ENCODE measurements at places on chromosomes 7 and 10. TPM values are rescaled to one million over a fixed set of nuclear protein-coding genes. Genes with fewer than 3 reads are reported as not detected.

PTER gene
- 0.45 TPM for total RNA-seq

RBAK gene
- total RNA-seq: 17.4 TPM

ADAMTS14 gene
- total RNA-seq: 1.2 TPM

HPSE2 gene
- total RNA-seq: not detected

C7orf57 gene
- total RNA-seq: 2.4 TPM

H2BK1 gene
- total RNA-seq: not detected

ZNF138 gene
- total RNA-seq: 63.4 TPM

RSPH10B2 gene
- total RNA-seq: 0.64 TPM

PLA2G12B gene
- not detected for total RNA-seq

ETV1 gene
- 44.5 TPM for total RNA-seq

CALCR gene
- total RNA-seq: 0.45 TPM

ZCCHC24 gene
- total RNA-seq: 18.9 TPM

ARPC1A gene
- 48.2 TPM for total RNA-seq

- DNase-seq: no peak
These were observed 266.5 kb upstream of the HGF start for GRCh38 chr7:82036146-82036886.

- no peak for DNase-seq
These were observed 193.8 kb upstream of the ADO start for GRCh38 chr10:62610649-62611229.

GRCh38 chr7:13067036-13067435 is 379.6 kb downstream of the ARL4A start:
- no peak for DNase-seq

- no peak for DNase-seq
These were observed 316.8 kb upstream of the CHRM2 start for GRCh38 chr7:136551618-136552017.

- no peak for DNase-seq
These were observed 67.3 kb downstream of the GLCCI1 start for GRCh38 chr7:8035647-8036518.

DNA sequence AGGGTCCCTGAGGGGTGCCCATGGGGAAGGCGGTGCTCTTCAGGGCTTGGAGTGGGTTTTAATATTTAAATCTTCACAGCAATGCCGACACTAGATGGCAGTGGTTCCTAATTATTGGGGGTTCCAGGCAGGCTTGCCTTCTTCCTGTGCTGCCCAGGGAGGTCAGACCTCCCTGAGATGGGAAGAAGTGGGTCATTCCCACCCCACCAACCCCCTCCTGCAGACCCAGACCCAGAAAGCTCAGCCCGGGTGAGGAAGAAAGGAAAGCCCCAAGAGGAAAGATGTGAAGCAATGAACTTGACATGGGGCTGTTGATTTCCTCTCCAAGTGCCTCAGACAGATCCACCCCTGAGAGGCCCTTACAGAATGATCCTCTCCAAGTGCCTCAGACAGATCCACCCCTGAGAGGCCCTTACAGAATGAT is 85.1 kb upstream of the LANCL2 start:
- DNase-seq: peak; percentile 81

DNA sequence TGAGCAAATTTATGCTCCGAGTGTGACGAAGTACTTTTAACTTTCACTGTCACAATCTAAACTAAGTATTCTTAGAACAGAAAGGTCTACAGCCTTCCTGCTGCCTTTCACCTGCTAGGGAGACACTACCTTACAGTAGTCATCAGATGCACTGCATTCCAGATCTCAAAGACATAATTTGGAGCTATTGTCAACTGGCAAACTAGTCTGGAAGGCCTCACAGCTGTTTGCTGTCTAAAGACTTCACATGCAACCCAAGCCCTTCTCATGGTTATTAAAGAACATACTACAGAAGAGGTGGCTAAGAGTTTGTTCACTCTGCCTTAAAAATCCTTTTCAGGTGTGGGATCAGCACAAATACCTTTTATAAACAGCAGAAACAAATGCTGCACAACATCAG is 91.8 kb upstream of the KCNIP2 start:
- DNase-seq: no peak

GRCh38 chr7:34296663-34297062 is 361.4 kb upstream of the NPSR1 start:
- no peak for DNase-seq

- no peak for DNase-seq
These were observed 1.9 kb upstream of the ACBD5 start for GRCh38 chr10:27242473-27242950.

- no peak for DNase-seq
These were observed 7.9 kb downstream of the STAM start for GRCh38 chr10:17651896-17652295.

DNA sequence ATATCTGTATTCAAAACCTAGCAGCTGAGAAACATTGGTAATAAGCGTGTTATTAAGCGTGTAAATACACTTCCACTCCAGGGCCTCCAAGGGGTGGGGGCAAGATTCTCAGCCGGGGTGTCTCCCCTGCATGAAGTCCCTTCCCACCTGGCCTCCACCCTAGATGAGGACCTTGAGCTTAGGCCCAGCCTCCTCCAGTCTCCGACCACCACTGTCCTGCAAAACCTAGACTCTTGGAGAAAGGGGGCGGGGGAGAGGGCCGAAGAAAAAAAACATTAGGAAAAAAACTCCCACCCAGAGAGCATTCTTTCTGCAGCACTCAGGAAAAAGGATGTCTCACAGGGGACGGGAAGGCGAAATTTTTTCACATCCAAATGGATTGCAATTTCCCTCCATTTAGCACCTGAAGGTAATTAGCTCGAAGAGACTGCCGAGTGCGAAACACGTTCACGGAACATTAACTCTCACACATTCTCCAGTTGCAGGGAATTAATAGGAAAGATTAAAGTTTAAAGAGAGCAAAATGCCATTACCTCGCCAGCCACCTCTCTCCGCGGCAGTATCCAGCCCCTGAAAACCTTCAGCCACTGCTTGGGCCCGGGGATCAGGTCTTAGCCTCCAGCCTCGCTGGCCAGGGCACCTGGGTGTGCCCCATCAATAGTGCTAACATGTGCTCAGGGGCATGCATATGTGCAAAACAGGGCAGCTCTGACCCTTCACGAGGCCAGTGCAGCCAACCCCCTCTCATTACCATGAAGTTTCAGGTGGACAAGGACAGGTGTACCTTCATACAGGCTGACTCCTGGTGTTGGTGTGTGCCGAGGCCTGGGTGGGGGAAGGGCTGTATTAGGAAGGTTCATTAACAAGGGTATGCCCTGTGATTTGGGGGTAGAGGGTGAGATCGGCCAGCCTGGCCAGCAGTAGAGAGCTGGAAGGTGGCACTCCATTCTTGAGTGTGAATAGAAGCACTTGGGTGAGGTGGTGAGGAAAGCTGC is 77.2 kb downstream of the HIF1AN start:
- no peak for DNase-seq

DNA sequence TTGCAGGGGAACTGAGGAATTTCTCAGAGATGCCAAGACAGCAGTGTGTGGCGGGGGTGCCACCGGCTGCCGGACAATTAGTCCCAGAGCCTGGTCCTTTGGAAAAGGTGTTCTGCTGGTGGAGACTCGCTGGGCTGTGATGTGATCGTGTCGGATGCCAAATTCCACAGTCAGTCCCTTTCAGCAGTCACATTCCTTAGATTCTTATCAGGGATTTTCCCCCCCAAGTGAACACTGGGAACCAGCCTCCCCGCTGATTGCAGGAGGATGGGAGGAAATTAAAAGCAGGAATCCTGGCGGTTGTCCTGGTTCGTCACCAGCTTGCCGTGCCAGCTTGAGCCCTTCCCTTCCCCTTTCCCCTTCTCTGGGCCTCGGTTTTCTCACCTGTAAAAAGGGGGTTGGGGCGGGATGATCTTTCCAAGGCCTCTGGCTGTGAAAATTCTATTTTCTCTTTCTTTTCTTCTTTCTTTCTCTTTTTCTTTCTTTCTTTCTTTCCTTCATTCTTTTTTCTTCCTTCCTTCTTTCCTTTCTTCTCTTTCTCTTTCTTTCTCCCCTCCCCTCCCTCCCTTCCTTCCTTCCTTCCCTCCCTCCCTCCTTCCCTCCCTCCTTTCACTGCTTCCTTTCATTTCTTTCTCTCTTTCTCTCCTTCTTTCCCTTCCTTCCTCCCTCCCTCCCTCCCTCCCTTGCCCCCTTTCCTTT is 39.6 kb downstream of the COL26A1 start:
- peak; percentile 32 for DNase-seq

- no peak for DNase-seq
These were observed 12.9 kb downstream of the C10orf67 start for GRCh38 chr10:23331567-23332301.

- no peak for DNase-seq
These were observed 8.9 kb upstream of the CH25H start for GRCh38 chr10:89216056-89216455.

- no peak for DNase-seq
These were observed 32.4 kb downstream of the BLNK start for GRCh38 chr10:96238646-96239623.

- DNase-seq: no peak
These were observed 39.7 kb downstream of the MALSU1 start for GRCh38 chr7:23338863-23339262.

GRCh38 chr7:122460936-122461335 is 156.4 kb upstream of the FEZF1 start:
- DNase-seq: no peak

- no peak for DNase-seq
These were observed 14.0 kb downstream of the ASNS start for GRCh38 chr7:97858221-97858620.

DNA sequence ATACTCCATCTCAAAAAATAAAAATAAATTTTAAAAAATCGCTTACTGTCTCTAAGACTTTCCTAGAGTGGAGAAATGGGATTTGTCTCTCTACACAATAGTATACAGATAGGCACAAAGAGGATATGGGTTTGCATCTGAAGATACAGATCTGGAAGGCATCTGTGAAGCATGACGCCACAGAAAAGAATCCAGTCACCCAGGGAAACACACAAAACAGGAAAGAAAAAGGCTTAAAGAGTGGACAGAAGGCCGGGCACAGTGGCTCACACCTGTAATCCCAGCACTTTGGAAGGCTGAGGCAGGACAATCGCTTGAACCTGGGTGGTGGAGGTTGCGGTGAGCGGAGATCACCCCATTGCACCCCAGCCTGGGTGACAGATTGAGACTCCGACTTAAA is 61.3 kb downstream of the SKIDA1 start:
- DNase-seq: no peak

DNA sequence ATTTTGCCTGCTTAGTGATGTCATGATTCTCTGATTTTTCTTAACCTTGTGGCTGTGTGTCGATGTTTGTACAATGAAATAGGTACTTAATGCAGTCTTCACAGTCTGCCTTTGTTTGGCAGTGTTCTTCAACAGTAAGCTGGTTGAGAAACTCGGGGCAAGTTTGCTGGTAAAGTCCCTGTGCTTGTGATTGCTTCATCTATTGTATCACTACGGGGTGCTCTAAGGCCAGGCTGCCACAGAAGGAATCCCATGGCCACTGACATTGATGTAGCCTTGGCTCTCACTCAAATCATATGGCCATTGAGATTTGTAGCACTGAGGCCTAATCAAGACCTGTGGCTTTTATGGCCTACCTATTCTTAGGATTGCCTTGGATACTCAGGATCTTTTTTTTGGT is 33.5 kb upstream of the PRSS37 start:
- DNase-seq: no peak

DNA sequence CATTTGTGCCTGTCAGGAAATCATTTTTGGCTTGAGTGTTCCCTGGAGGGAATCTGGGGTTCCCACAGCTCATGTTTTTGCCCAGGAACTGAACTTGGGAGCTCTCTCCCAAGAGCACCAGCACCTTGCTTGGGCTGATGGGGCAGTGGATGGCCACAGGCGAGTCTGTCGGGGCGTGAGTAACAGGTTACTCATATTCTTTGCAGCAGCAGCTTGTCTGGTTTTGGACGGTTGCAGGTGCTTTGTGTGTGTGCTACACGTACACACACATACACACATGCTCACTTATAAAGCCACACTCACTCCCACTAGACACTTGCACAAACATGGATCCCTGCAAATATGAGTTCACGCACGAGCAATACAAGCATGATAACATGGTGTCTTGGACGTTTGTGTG is 2.9 kb upstream of the PALD1 start:
- DNase-seq: no peak

DNA sequence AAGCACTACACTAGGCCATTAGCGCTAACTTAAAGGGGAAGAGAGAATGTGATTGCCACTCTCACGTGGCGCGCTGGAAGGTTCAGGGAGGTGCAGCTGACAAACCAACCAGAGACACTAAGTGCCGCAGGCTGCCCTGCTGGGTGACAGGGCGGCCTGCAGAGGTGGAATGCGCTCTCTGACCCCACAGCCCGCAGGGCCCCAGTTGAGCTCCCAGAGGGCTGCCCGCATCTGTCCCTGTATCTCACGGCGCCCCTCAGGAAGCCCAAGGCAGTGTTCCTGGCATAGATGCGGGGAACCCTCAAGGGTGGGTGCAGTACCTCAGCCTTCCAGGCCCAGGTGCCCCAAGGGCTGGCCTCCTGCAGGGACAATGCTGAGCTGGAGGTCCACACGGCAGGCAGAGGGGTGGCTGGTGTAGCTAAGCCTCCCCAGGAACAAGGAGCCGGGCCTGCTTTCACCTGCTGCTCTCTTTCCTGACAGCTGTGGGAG is 66.6 kb downstream of the CALML3 start:
- no peak for DNase-seq

GRCh38 chr10:36538953-36539586 is 586.3 kb upstream of the ANKRD30A start:
- no peak for DNase-seq

DNA sequence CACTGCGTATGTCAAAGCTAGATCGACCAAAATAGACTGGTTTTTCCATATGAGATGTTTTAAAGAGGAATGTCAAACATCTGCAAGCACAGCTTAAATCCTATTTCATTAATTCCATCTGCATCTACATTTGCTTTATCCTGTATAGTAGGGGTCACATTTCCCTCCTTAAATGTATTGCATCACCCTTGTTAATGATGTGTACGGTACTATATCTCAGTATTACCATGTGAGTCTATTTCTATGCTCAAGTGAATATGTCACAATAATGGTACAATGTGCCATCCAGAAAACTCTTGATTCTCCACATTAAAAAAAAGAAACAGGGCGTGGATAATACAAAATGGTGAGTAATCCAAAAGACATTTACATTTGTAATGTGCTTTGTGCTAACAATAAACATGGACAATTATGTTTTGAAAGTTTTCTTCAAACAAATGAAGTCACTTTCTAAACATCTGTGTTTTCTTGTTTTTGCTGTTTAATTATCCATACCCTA is 56.6 kb downstream of the TWIST1 start:
- DNase-seq: no peak

All from cerebellum (tissue), 4 donors.